Regular cardiac myocyte (primary cell): ENCODE measurements at places on chromosomes 1 and 21. TPM values are rescaled to one million over a fixed set of nuclear protein-coding genes. Genes with fewer than 3 reads are reported as not detected.

Gene ARMH1
- total RNA-seq: under 0.01 and 0.28 TPM in 2 replicates

Gene OR2AK2
- total RNA-seq: 0.28 TPM in 1 of 2 replicates, not detected in the other

Gene ALPL
- 4.8 and 13.2 TPM in 2 replicates for total RNA-seq

Gene ETV3L
- not detected in 2 replicates for total RNA-seq

Gene RNU11
- total RNA-seq: not detected in 2 replicates

Gene S100B
- total RNA-seq: 0.28 TPM in 1 of 2 replicates, not detected in the other

Gene TFF2
- not detected in 2 replicates for total RNA-seq

Gene KRTAP19-1
- not detected in 2 replicates for total RNA-seq

Gene FASLG
- total RNA-seq: not detected in 2 replicates

Gene PLA2G2D
- not detected in 2 replicates for total RNA-seq

Gene LIN28A
- not detected in 2 replicates for total RNA-seq

Gene KIF14
- total RNA-seq: 2.0 and 17.1 TPM in 2 replicates
